ENCODE measurements at places on chromosomes 6 and 20. TPM values are rescaled to one million over a fixed set of nuclear protein-coding genes. Genes with fewer than 3 reads are reported as not detected.

RIPPLY2 gene
- polyA plus RNA-seq: 2.5 TPM

RAB22A gene
- 7.0 TPM for polyA plus RNA-seq

TLDC2 gene
- 0.33 TPM for polyA plus RNA-seq

IP6K3 gene
- polyA plus RNA-seq: 2.4 TPM

TMEM74B gene
- polyA plus RNA-seq: 0.42 TPM

ZNF165 gene
- polyA plus RNA-seq: 0.90 TPM

PTGIS gene
- 142 TPM for polyA plus RNA-seq

MROH8 gene
- 1.8 TPM for polyA plus RNA-seq

COL19A1 gene
- polyA plus RNA-seq: 4.6 TPM
